Tibial nerve (tissue), 4 donors: ENCODE measurements at places on chromosomes 7 and 10. TPM values are rescaled to one million over a fixed set of nuclear protein-coding genes. Genes with fewer than 3 reads are reported as not detected.

The AGR2 gene
- not detected for total RNA-seq

The TRIM24 gene
- total RNA-seq, result 15.9 TPM

The GFRA1 gene
- 59.2 TPM for total RNA-seq

The OR2A5 gene
- total RNA-seq, result not detected

The TMEM270 gene
- not detected for total RNA-seq

The MMRN2 gene
- total RNA-seq, result 59.1 TPM

The CALML5 gene
- not detected for total RNA-seq

The PAPOLB gene
- 2.4 TPM for total RNA-seq

The TMEM130 gene
- 1.7 TPM for total RNA-seq

The GPR37 gene
- 0.21 TPM for total RNA-seq

The PTF1A gene
- total RNA-seq, result not detected

The DUS4L gene
- 9.6 TPM for total RNA-seq

The SMC3 gene
- 31.0 TPM for total RNA-seq

The C10orf62 gene
- 1.2 TPM for total RNA-seq

The OR2A12 gene
- not detected for total RNA-seq

The C10orf95 gene
- 1.4 TPM for total RNA-seq

The ZNF488 gene
- 1.1 TPM for total RNA-seq

The PKD2L1 gene
- 0.42 TPM for total RNA-seq

The WBP1L gene
- total RNA-seq, result 191 TPM

The PDCD4 gene
- 70.0 TPM for total RNA-seq

The TFEC gene
- 2.6 TPM for total RNA-seq

The LEP gene
- 70.7 TPM for total RNA-seq

The VGF gene
- not detected for total RNA-seq

The EGFR gene
- 136 TPM for total RNA-seq

The PIK3CG gene
- 8.4 TPM for total RNA-seq

The CPA4 gene
- not detected for total RNA-seq
